Activated CD8-positive, alpha-beta memory T cell treated with anti-CD3 and anti-CD28 coated beads for 1 hour (primary cell): ENCODE measurements at places on chromosomes 2 and 18.

DNA sequence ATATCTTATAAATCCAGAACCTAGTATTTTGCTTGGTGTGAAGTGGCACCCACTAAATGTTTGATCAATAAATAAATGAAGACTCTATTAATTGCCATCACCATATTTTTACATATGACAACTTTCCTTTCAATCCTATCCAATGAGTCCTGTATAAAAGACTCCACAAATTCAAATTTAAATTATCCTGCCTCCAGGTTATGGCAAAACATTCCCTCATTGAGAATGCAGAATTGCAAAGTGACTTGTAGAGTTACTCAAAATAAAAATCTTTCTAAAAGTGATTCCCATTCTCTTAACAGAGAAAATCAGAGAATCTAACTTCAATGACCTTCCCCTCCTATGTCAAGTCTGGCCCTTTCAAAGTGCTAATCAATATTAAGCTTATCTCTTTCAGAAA, 236.8 kb downstream of the GRB14 start:
- no peak for DNase-seq

DNA sequence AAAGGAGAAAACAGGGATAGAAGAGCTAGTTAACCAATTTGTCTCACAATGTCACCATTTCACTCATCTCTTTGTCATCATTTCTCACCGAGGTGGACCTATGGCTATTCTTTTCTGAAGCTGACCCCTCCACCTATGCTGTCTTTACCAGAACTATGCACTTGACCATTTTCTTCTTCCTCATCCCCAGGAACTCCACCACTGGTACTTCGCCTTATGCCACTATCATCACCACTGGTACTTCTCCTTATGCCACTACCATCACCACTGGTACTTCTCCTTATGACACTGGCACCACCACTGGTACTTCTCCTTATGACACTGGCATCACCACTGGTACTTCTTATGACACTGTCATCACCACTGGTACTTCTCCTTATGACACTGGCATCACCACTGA, 745.8 kb upstream of the CHAC2 start:
- DNase-seq = no peak

DNA sequence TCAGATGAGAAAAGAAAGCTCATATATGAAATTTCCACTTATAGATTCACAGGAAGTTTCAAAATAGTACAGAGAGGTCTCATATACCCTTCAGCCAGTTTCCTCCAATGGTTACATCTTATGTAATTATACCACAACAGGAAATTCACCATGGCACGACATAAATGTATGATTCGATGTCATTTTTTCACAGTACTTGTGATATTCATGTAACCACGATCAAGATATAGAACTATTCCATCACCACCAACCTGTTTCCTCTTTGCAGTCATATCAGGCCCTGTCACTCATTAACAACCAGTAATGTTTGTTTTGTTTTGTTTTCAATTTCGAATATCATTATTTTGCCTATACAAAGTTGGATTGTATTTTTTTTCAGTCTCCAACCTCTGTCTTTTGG, 314.3 kb upstream of the POU3F3 start:
- no peak for DNase-seq

- DNase-seq = no peak
These were observed 15.2 kb upstream of the TSPYL6 start for GRCh38 chr2:54271189-54271588.

- DNase-seq = no peak
These were observed 227.1 kb downstream of the HAUS1 start for GRCh38 chr18:46331316-46331715.

DNA sequence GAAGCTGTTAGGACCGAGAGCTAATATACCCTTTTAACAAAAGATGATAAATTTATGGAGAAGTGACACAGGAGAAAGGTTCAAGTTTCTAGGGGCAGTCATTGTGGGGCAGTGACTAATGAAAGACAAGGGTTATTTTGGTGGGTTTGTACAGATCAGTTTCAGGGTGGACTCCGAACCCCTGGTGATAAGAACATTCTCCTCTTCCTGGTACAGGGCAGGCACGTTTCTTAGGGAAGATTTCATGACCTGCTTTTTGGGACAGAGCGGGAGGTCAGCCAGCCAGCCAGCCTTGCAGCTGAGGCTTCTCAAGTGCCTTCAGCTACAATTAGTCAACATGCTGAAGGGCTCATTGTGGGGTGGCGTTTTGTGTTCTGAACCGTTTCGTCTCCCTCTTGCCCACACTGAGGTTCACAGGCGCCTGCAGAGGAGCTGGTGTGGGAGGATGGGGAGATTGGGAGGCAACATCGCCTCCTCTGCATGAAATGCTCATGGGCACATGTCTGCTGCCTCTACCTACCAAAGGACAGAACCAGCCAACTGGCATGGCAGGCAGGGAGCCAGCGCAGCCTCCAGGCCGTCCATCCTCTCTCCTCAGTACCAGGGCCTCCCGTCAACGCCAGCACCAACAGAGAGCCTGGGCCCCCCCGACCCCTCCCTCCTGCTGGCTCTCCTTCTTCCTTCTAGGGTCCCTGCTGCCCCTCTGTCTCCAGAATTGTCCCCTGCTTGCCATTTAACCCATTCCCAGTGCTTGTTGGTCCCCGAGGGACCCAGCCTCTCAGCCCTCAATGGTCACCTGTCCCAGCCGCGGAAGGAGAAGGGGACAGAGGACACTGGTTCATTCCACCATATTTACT, 9.6 kb downstream of the CHMP1B start:
- DNase-seq = no peak

- DNase-seq = no peak
These were observed 67.3 kb downstream of the RHBDD1 start for GRCh38 chr2:226903179-226903578.

DNA sequence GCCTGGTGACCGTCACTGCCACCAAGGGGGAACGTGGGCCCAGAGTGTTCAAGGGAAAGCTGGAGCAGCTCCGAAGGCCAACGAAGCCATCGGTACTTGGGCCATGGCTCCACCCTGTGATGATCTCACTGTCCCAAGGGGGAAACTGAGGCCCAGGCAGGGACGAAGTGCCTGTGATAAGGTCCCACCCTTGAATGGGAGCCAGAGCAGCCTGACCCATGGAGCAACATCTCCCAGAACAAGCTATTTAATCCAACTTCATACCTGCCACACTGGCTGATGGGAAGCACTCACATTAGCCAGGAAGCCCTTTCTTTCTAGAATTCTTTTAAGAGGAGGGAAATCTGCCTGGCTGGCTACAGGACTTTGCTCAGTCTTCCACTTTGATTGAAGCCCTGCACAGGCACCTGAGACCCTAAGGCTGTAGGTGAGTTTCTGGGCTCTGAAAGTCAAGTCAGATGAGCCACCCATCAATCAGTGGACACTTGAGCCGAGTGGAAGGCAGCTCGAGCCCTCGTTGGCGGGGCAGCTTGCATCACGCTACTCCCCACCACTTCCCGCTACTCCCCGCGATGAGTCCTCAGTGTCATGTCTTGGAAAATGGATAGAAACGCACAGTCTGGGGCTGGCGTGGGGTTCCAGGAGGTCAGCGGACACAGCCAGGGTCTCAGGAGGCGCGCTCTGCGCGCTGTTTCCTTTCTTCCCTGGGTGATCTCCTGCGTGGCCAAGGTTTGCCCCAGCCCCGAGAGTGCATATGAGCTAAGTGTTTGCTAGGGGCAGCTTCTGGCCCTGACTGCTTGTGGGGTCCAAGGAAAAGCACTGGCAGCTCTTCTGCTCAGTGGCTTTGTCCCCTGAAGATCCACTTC, 2.5 kb upstream of the HS6ST1 start:
- DNase-seq = no peak

GRCh38 chr2:182910965-182911364, 44.5 kb upstream of the FRZB start:
- DNase-seq = no peak

GRCh38 chr2:28904295-28904694, 9.8 kb downstream of the WDR43 start:
- DNase-seq = no peak

GRCh38 chr2:225295102-225295501, 104.4 kb upstream of the NYAP2 start:
- no peak for DNase-seq

DNA sequence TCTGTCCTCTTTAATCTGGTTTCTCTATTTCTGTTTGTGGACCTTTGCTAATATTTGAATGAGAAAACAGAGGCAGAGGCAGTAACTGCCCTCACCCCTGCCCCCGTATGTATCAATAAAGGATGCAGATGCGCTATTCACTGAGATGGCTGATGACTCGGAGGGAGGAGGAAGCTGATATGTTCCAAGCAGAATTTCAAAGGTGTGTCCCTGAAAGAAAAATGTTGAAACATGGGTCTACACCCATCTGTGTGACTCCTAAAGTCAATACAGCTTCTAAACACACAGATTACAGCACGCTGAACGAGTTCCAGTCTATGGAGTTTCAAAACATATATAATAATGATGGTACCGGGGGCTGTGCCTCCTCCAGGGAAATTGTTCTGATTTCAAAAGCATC, 38.8 kb downstream of the EPHA4 start:
- no peak for DNase-seq

DNA sequence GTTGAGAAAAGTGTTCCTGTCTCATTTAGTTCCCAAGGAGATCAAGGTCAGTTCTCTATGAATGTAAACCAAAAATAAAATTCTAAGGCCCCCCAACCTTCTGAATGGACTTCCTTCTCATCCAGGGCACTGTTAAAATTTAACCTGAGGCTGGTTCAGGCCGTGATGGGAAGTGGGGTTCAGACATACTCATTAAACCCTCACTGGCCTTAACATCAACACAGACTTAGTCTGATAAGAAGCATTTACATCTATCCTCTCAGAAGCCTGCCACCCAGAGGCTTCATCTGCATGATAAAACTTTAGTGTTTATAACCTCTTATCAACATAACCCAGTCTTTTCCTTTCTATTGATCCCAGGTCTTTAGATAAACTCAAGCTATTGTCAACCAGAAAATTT, 22.4 kb downstream of the ITSN2 start:
- no peak for DNase-seq

DNA sequence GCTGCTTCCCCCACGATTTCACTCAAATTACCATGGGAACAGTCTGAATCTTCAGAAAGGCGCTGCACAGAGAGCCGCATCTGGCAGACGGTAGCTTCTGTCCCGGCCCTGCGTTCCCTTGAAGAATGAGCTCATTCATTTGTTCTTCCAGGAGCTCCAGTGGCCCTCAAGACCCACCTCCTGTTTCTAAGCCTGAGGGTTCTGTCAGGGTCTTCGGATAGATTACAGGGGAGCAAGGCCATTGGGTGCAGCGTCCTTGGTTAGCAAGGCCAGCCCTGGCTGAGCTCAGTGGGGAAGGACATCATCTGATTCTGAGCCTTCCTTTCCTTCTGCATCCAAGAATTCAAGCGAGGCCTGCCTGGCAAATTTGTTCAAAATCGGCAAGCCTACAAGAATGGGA, 111.9 kb downstream of the PDCL3 start:
- no peak for DNase-seq

- DNase-seq = no peak
These were observed 128.4 kb upstream of the CBLN2 start for GRCh38 chr18:72672364-72673184.

DNA sequence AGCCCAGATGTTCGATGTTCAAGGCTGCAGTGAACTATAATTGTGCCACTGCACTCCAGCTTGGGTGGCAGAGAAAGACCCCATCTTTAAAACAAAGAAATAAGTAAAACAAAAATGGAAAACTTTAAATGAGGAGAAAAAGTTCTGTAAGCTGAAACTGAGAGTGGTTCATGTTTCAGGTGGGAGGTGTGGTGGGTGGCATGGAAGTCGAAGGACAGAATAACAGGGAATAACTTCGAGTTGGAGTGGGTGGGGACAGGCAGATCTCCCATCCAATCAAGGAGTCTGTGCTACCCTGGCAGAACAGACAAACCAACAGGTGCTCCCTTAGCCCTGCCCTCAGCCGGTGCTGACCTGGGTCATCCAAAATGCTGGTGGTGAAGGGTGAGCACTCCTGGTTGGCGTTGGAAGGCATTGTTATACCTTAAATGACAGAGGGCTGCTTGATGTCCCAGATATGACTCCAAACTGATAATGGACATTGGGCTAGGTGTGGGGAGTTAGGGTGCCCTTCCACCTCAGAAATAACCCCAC, 328.4 kb downstream of the DYSF start:
- no peak for DNase-seq

DNA sequence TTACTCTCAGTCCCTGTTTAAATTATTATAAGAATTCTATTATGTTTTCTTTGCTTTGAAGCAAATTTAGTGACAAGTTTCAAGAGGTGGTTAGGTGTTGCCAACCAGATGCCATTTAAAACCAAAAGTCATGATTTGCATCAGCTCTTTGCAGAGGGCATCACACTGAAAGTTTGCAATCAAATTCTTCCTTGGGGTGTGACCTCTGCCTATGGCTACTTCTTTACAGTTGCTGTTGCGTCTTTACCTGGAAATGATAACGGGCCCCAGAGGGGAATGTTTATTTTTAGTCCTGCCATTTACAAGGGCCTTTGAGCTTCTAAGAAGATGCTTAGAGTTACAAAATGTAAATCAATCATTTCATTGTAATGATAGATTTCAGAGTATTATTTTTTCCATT, 561.0 kb downstream of the ARHGAP15 start:
- no peak for DNase-seq

DNA sequence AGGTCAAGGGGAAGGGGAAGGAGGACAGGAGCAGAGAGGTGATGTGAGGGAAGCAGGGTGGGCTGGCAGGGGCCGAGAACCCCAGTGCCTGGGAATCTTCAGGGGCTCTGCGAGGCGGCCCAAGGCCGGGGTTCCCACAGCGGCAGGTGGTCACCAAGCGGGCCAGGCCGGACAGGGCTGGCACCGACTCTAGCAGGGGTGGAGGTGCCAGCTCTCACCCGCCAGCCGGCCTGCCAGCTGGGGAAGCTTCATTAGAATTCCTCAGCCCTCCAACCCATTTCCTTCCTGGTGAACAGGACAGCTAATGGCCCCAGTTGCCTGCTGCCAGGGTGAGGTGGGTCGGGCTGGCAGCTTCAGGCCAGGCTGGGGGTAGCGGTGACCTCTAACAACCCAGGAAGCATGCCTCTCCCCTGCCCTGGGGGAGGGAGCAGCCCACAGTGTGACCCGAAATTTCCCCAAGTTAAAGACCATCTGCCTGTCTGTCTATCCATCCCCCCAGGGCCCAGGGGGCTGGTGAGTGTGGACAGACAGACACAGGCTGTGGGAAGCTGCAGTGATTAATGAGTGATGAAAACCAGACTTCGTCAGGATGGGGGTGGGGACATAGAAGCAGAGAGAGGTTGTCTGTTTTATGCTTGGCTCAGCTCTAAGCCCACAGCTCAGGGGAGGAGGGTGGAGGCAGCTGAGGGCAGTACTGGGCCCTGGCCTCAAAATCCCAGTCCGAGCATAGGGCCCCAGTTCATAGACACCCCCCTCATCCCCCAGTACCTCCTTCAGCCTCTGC, 144.1 kb downstream of the ZFP36L2 start:
- DNase-seq = no peak

DNA sequence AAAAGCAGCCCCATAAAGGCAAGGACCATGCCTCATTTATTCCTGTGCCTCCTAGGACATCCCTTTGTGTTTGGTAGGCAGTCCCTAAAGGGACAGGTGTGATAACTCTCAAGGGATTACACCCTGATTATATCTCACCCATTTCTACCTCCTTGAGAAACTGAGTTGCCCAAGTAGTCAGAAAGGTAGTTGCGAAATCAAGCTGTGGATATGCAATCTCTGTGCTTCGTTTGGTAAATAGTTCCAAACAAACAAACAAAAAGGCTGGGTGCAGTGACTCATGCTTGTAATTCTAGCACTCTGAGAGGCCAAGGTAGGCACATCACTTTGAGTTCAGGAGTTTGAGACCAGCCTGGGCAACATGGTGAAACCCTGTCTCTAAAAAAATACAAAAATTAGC, 100.2 kb upstream of the ARL5A start:
- no peak for DNase-seq
